ENCODE measurements at places on chromosomes 12 and 14.

DNA sequence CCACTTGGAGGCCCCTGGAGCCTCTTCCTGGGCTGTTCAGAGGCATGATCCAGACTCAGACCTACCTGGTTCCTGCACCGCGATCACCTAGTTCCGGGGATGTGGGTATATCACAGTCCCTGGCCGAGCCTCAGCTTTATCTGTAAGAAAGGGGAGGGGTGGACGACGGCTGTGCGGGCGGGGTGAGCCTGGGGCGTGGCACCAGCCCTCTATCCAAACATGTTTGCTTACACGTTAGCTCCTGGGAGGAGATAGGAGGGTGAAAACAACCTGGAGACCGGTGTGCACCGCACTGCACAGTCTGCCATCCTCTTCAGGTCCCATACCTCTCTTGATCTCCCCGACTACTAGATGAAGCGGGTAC is 1.2 kb downstream of the ANKRD9 start:
- DNase-seq: no peak

DNA sequence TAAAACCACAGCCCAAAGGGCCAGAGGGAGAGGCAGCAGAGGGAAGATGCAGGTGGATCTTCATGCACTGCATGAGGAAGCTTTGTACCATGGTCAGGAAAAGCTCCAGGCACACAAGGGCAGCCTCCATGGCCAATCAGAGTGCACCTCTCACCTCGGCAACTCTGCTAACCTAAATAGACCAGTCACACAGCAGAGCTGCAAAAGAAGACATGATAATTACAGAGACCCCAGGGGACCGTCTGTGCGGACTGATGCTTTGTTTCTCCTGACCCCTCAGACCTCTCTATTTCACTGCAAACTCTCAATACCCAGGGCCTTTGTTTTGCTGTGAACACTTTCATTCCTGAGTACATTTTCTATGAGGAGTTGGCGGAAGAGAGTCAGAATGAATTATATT is 10.7 kb upstream of the TCL1B start:
- no peak for DNase-seq

DNA sequence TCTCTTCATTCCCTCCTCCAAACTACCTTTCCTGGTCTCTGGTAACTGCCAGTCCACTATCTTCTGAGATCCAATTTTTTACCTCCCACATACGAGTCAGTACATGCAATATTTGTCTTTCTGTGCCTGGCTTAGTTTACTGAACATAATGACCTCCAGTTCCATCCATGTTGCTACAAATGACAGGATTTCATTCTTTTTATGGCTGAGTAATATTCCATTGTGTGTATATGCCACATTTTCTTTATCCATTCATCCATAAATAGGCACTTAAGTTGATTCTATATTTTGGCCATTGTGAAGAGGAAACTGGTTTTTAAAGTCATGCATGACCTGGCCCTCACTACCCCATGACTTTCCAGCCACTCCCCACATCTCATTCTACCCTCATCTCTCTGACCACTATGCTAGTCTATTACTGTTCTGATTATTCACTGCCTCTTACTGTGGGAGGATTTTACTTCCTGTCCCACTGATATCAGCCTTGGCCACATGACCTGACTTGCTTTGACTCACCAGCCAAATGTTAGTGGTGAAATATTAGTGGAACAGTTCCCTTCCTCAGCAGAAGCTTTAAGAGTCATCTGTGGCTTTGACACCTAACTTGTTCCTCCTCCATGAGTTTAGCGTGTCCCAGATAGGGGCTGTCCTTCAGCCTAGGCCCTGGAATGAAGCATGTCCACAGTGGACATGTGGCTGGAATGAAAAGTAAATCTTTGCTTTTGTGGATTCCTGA is 52.2 kb downstream of the GOLGA5 start:
- no peak for DNase-seq

- no peak for DNase-seq
Observed at GRCh38 chr12:116959198-116959460, 48.4 kb downstream of the FBXW8 start.

DNA sequence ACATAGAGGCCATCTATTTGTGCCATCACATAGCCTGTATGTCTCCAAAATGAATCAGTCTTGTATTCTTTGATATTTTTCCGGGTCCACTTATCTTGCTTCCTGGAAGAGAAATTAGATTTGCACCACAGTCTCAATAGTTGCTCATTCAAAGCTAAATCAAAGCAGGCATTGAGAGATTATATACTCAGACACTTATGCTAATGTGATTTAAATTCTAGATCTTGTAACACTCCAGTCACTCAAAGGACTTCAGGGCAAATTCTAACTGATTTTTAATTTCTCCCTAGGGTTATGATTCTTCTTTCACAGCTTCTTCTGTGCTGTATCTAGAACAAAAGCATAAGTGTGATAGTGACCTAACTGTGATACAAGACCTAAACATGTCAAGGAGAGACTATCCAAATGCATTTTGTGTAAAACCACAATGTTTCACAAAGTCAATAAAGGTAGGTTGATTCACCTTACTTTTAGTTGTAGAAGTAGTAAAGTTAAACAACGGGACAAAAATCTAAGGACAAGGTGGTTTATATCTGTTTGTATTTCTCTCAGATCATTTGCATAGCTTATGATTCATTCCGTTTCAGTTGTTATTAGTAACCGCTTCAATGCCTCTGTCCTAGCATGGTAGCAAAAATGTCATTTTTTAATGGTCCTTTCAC is 26.8 kb downstream of the PLBD1 start:
- no peak for DNase-seq
